ENCODE measurements at places on chromosomes 7 and 10.

DNA sequence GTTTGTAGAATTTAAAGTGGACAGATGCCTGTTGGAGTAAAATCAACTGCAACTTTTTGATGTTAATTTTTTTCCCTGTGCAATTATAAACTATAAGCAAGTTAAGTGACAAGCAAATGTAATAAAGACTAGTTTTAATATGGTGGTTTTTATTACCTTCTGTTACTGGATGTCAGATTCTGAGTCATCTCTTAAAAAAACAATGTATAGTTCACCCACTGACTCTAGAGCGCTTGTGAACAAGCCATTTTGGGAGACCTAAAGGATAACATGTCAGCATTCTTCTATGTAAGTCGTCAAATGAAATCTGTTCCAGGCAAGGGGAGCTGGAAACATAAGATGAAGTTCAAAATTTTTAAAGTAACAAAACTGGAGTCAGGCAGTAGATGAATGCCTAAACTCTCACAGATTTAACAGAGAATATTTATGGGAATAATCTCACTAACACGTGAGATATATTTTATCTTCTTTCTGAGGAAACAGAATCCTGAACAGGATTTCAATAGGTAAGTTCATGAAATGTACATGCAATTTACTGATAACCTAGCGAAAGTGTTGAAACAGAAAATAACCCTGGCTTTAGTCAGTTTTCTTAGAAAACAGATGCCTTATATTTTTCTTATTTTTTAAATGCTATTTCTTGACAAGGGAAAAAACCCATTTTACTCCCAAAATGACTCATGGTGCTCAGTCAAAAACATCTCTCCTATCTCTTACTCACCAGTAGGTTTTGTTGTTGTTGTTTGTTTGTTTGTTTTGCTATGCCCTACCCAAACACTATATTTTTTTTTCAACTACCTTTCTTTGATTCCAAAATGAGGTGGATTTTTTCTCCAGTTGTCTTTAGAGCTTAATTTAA lies 91.7 kb downstream of the SLC39A12 start:
- H3K36me3 ChIP-seq = no peaks in the 10 kb centered on the region
- H3K4me1 ChIP-seq = no peaks in the 10 kb centered on the region
- H3K27me3 ChIP-seq = no peaks in the 10 kb centered on the region
- no peak overlapping the region for H3K4me3 ChIP-seq

- H3K27ac ChIP-seq = no peak overlapping the region
- H3K27me3 ChIP-seq = no peaks in the 10 kb centered on the region
- DNase-seq = no peak
- no peaks in the 10 kb centered on the region for H3K36me3 ChIP-seq
Measured at GRCh38 chr7:113301983-113302382, 183.6 kb upstream of the SMIM30 start.

DNA sequence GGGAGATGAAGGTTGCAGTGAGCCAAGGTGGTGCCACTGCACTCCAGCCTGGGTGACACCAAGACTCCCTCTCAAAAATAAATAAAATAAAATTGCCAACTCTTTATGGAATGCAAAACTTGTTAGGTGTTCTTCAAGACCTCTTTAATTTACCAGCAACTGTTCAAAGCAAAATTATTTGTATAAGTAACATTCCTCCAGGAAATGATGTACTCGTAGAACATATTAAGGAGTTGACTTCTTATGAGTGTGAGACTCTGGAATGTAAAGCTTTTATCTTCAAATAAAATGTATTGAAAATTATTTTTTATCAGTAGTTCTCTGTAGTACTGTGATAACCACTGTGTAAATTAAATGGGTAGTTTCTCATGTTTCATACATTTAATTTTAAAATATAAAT lies 94.4 kb downstream of the CYP51A1 start:
- peaks cover 4% of the 10 kb centered on the region for H3K4me1 ChIP-seq
- no peak overlapping the region for H3K4me3 ChIP-seq
- DNase-seq = no peak
- peaks cover 14% of the 10 kb centered on the region for H3K36me3 ChIP-seq

DNA sequence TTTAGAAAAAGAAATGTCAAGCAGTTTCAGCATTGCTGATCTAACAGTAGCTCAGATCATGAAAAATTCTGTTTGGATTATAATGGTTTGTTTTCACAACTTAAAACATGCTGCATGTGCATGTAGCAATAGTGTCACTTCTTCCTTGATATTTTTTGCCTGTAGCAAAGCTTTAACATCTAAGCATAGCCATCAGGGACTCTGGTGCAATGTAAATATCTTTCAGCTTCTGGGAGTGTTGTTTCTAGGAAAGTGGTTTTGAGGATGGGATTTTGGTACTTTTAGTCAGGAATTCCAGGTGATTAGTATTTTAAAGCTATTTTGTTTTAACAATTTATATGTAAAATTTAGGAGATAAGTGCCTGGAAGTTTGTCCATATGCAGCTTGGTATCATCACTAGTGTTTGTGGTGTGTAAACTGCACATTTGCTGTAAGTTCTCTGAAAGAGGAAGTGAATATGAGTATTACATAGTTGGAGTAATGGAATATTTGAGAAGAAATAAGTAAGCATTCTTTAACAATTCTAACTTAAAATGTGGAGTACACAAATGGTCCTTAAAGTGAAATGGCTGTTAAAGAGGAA lies 1.9 kb downstream of the RSBN1L start:
- DNase-seq = peak; percentile 38
- H3K36me3 ChIP-seq = peaks cover 4% of the 10 kb centered on the region
- H3K27ac ChIP-seq = no peak overlapping the region
- no peaks in the 10 kb centered on the region for H3K27me3 ChIP-seq

DNA sequence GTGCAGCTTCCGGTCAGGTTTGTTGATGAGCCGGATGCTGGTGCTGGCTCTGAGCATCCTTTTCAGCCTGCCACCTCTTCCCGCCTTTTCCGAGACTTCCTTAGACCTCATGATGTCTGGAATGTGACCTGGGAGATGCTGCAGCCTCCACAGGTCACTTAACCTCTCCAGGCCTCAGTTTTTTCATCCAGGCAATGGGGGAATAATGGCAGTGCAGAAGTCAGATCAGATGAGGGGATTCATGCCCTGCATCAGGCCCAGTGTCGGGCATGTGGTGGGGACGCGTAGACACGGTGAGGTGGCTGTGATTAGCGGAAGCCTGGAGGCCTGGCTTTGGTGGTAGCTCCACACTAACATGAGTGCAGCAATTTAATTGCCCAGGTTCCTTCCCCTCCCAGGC lies 24.6 kb downstream of the PFKFB3 start:
- H3K36me3 ChIP-seq = peaks cover 24% of the 10 kb centered on the region
- no peaks in the 10 kb centered on the region for H3K27me3 ChIP-seq
- no peak overlapping the region for H3K27ac ChIP-seq
- no peak overlapping the region for H3K4me3 ChIP-seq

Data from lung (tissue), 17 donors.